ENCODE measurements at places on chromosomes 2 and 18. TPM values are rescaled to one million over a fixed set of nuclear protein-coding genes. Genes with fewer than 3 reads are reported as not detected.

CHRNG gene
- not detected for total RNA-seq

ANKRD29 gene
- under 0.01 TPM for total RNA-seq

MBP gene
- total RNA-seq: 47.7 TPM

DNA sequence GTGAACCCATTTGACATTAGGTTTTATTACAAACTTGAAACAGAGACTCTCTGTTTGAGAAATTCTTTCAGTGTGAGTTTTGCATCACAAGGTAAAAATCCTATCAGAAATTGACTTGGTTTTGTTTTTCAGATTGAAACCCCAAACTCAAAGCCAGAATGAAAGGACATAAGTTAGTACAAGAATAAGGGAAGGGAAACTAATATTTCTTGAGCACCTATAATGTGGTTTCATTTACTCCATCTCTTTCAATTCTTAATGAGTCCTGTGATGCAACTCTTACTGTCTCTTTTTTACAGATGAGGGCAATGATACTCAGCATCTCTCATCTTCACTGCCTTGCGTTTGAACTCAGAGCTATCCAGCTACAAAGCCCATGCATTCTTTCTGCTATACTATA is 210.0 kb upstream of the SIX3 start:
- DNase-seq: no peak

- no peak for DNase-seq
Measured at GRCh38 chr18:48615566-48616401, 77.0 kb downstream of the CTIF start.

- DNase-seq: no peak
Measured at GRCh38 chr2:173353556-173353955, 1.1 kb upstream of the CDCA7 start.

- DNase-seq: no peak
Measured at GRCh38 chr2:85789271-85789670, 35.5 kb downstream of the ATOH8 start.

GRCh38 chr2:14433946-14434495 is 198.5 kb upstream of the LRATD1 start:
- DNase-seq: no peak

DNA sequence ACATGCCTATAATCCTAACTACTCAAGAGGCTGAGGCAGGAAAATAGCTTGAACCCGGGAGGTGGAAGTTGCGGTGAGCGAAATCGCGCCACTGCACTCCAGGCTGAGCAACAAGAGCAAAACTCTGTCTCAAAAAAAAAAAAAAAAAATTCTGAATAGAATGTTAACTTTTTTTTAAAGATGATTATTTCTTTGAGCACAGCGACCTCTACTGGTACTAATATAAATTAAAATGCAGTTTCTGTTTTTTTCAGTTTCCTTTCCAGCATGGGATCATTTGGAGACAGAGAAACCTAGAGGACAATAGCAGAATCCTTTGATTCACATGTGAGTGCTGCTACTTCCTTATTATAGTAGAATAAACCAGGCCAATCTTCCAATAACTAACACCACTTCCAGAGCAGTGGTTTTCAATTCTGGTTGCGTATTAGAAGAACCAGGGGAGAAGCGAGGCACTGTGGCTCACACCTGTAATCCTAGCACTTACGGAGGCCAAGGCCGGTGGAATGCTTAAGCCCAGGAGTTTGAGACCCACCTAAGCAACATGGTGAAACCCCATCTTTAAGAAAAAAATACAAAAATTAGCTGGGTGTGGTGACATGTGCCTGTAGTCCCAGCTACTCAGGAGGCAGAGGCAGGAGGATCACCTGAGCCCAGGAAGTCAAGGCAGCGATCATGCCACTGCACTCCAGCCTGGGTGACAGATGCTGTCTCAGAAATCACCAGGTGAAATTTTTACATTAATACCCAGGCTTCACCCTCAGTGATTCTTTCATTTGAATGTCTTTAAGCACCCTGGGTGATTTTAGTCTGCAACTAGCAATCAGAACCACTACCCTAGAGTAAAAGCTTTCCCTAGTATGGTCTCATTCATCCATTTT is 10.1 kb downstream of the SRSF7 start:
- DNase-seq: no peak

GRCh38 chr2:4745056-4745991 is 946.9 kb upstream of the SOX11 start:
- DNase-seq: no peak

- DNase-seq: no peak
Measured at GRCh38 chr18:38648179-38648578, 1082.6 kb upstream of the CELF4 start.

DNA sequence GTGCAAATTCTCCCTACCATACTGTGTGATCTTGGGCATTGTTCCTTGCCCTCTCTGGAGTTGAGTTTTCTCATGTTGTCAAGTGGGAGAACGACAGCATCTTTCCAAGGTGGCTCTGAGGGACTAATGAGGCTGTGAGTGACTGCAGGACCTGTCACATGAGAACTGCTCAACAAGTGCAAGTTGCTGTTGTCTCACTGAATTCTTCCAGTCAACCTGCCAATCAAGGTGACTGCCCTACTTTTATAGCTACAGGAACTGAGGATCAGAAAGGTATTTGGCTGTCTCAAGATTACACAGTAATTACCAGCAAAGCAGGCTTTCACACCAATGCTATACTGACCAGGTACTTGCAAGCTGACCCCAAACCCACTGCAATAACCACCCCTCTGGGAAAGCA is 137.6 kb downstream of the MTCL1 start:
- DNase-seq: no peak

Data from hematopoietic multipotent progenitor cell (in vitro differentiated cells).